ENCODE measurements at places on chromosomes 12 and 14.

DNA sequence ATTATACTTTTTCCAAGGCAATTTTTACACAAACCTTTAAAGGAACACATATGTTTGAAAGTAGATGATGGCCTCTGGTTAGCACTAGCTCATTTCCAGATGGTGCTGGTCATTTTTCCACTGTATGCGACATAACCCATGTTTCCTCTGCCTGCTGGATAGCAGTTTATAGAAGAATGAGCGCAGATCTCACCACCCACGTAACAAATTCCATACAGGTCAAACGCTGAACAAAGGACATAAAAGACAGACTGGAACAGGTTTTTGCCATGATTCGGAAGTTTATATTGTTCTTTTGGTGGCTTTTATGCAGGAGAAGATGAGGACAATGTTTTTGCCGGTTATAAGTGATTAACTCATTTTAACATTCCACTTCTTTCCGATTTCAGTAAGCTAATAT is 30.7 kb downstream of the PPP1R36 start:
- DNase-seq = no peak

DNA sequence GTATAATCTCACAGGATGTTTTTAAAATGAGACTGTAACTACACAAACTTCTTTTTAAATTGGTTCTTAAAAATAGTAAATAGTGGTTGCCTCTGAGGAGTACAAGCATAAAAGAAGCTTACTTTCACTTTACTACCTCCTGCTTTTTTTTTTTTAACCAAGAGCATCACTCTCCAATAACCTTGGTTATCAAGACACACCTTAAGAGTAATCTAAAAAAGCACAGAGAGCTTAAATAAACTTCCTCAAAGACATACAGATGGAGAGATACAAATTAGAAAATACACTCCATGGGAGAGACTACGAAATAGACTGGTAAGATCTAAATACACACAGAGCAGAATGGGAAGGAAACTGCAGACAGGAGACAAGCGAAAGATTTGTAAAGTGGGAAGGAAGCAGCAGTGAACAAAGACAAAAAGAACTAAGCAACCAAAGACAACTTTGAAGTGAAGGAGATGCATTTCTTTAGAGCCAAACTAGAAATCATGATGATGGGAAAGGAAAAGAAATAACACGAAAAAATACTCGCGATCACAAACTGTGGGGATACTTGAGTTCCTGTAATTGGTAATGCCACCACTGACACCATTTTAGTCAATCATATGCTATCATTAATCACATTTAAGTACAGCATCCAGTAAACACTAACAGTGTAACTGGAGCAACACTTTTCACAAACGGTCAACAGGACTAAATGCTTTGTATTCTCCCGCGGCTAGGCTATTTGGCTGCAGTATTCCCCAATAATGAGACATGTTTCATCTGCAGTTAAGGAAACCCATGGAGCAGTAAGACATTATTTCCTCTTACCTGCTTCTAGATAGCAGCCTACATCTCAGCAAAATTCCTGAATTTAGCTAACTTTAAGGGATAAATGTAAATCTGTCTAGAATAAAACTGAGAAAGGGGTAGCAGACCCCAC is 8.2 kb downstream of the SINHCAF start:
- DNase-seq = no peak

DNA sequence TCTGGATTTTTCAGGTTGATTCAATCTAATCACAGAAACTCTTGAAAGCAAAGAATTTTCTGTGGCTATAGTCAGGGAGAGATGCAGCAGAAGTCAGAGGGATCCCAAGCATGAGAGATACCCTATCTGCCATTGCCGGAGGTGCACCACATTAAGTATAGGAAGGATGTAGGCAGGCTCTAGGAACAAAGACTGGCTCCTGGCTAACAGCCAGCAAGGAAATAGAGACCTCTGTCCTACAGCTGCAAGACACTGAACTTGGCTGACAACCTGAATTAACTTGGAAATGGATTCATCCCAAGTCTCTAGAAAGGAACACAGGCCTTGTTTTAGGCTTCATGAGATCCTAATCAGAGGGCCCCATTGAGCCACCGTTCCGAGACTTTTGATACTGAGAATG is 364.9 kb upstream of the FLRT2 start:
- DNase-seq = no peak

GRCh38 chr12:113390064-113391043 is 13.3 kb downstream of the SDS start:
- DNase-seq = no peak

- DNase-seq = peak; percentile 38
Observed at GRCh38 chr14:76872796-76873432, 46.7 kb downstream of the LRRC74A start.

- DNase-seq = no peak
Observed at GRCh38 chr14:75896341-75896740, 85.5 kb downstream of the TGFB3 start.

- DNase-seq = no peak
Observed at GRCh38 chr12:32444895-32445294, 45.5 kb downstream of the FGD4 start.

- DNase-seq = no peak
Observed at GRCh38 chr14:99538275-99538674, 57.1 kb downstream of the CCNK start.

GRCh38 chr12:109912855-109913321 is 12.8 kb downstream of the TCHP start:
- DNase-seq = no peak

GRCh38 chr14:84065811-84066210 is 1464.1 kb upstream of the FLRT2 start:
- no peak for DNase-seq

DNA sequence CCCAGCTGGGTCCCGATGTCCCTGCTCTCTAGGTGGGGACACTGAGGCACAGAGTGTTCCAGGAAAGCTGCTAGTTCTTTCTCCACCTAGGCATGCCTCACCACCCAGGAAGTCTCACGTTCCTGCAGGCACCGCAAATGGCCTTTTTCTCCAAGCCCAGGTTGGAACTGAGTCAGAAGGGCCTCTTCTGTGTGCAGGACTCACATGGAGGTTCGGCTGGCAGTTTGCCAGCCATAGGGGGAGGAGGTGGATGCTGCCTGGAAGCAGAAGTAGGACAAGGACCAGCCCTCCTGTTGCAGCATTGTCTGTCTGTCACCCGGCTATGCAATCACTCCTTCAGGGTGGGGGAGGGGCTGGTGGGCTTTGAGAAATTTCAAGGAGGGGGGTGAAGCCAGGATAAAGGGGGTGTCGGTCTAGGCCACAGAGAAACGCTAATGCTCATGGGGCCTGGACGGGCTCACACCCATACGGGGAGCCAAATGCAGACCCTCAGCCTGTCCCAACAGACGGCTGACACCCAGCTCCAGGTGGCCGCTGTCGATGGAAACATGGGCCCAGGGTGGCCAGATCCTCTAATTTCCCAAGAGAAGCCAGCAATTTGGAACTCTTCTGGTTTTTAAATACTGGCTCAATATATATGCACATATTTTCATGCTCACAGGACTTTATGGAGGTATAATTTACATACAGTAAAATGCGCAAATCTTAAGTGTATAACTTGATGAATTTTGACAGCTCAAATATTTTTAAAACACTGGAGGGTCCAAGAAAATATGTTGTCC is 120.5 kb downstream of the PHETA1 start:
- DNase-seq = no peak

DNA sequence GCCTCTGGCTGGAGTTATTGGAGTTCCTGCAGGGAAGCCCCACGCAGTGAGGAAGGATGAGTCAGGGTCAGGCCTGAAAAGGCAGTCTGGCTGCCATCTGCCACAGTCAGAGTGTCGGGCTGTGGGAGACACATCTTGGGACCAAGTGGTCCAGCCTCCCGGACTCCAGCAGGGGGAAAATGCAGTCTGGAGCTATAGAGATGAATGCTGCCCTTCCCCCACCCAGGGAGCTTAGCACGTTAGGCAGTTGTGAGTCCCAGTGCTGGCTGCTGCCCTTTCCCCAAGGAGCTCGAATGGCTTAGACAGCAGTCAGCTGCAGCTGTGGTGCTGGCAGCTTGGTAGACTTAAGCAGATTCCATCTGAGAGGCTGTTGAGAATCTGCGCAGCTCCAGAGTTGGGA is 8.2 kb upstream of the NTS start:
- no peak for DNase-seq

- DNase-seq = no peak
Observed at GRCh38 chr12:127343940-127344339, 923.0 kb upstream of the TMEM132C start.

DNA sequence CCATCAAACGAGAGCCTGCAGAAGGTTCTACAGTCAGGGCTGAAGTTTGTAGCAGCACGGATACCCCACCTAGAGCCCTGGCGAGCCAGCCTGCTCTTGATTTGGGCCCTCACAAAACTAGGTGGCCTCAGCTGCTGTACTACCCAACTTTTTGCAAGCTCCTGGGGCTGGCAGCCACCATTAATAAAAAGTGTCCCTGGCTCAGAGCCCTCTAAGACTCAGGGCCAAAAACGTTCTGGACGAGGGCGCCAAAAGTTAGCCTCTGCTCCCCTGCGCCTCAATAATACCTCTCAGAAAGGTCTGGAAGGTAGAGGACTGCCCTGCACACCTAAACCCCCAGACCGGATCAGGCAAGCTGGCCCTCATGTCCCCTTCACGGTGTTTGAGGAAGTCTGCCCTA is 8.9 kb upstream of the PFDN5 start:
- DNase-seq = no peak

DNA sequence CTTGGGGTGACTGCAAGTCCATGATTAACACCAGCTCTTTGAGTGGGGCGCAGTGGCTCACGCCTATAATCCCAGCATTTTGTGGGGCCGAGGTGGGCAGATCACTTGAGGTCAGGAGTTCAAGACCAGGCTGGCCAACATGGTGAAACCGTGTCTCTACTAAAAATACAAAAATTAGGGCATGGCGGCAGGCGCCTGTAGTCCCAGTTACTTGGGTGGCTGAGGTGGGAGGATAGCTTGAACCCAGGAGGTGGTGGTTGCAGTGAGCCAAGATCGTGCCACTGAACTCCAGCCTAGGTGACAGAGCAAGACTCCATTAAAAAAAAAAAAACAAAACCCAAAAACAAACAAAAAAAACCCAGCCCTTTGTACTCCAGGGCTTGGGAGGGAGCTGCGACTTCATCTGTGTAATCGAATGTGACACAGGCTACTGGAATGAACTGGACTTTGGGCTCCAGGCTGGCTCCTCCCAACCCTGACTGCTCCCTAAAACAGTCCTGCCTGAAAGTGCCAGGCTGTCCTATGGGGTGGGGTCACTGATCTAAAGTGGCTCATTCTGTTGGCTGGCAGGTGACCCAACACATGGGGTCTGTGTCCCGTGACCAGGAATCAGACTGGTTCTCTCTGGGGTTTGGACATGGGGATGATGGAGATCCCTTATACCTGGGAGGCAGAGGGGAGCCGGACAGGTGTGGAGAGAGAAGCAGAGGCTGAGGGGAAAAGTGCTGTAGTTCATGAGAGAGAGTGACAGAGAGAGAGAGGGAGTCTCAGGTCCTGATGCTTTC is 9.3 kb upstream of the C12orf43 start:
- no peak for DNase-seq

GRCh38 chr14:68682166-68683103 is 110.4 kb downstream of the ZFP36L1 start:
- DNase-seq = no peak

DNA sequence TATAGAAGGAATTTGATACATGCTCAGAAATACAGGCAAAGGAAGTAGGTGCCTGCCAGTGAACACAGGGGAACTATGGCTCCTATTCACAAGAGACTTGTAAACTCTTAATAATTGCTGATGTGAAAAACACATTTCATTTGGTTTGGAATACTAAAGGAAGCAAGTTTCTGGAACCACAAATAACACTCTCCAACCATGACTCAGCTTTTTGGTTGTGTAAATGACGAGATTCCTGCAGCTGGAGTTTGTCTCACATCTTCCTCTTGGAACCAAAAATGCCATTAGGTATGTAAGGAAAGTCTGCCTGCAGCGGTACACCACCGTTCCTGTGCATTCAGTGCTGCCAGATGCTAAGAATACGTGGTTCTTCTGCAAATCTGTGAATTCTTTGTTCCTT is 4.5 kb upstream of the OR11H6 start:
- no peak for DNase-seq

GRCh38 chr12:42222724-42223123 is 15.3 kb downstream of the YAF2 start:
- no peak for DNase-seq

GRCh38 chr12:127284870-127285431 is 982.0 kb upstream of the TMEM132C start:
- DNase-seq = no peak

GRCh38 chr14:23443411-23443812 is 8.0 kb upstream of the MYH7 start:
- no peak for DNase-seq

DNA sequence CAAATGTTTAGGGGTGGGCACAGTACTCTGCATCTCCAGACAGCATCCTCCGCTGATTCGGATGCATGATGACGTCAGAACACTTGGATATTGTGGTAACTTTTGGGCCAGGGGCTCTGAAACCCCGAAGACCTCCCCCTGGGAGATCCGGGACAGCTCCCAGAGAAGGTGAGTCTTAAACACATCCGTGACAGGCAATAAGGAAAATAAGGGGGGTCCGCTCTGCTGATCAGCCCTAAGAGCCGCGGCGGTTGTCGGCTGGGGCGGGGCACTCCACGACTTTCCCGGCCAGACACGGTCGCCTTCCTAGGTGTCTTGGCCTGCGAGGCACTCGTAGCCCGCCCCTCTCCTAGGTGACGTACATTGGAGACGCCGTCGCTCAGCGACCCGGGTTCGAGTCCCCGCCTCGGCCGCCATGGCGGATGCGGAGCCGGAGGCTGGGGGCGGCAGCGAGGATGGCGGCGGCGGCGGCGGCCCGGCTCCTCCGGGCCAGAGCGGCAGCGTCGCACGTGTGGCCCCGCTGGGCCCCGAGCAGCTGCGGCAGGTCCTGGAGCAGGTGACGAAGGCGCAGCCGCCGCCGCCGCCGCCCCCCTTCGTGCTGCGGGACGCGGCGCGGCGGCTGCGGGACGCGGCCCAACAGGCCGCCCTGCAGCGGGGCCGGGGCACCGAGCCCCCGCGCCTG is at the start of gene ZNF839:
ZNF839 (plus strand) TSS at position 396 of the 682 bp plus-strand sequence; CDS start at position 416, 20 bp downstream.
- peak; percentile 74 for DNase-seq

DNA sequence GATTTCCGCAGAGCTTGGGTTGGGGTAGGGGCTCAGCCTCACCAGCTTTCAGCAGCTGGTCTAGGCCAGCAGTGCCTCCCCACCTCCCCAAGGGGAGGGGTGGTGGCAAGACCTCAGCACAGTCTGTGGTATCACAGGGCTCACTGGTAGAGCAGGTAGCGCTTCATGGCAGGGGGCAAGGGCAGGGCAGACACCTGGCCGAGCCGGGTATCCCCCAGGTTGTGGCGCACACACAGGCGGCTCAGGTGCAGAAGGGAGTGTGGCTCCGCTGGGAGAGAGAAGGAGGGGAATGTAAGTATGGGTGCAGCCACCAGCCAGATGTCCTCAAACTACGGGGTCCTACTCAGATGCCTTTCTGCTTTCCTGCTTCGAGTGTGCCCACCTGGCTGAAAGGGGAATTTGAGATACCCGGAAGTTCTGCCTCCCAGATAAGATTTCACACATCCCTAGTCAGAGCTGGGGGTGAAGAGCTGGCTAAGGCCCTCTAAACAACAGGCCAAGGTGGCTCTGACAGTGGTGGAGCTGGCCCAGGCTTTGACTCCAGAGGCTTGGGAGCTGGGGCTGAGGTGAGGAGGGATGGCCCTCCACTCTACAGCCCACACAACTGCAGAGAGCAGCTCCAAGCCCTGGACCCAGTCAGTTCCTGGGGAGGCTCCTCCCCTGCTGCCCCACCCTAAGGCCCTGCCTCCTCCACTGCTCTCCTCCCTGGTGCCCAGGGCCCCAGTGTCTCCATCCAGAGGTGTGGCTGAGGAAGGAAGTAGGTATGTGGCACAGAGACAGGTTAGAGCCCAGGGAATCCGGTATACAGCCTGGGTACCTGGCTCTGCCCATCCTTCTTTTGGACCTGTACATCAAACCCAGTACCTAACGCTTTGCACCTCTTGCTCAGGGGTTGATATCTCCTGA is 1.8 kb downstream of the SPSB2 start:
- peak; percentile 21 for DNase-seq

- no peak for DNase-seq
Observed at GRCh38 chr12:47894652-47895051, 10.1 kb downstream of the VDR start.

Data from NCI-H526 treated with DMSO at 0.1 percent for 48 hours (cell line).